ENCODE measurements at places on chromosomes 7 and 10.

DNA sequence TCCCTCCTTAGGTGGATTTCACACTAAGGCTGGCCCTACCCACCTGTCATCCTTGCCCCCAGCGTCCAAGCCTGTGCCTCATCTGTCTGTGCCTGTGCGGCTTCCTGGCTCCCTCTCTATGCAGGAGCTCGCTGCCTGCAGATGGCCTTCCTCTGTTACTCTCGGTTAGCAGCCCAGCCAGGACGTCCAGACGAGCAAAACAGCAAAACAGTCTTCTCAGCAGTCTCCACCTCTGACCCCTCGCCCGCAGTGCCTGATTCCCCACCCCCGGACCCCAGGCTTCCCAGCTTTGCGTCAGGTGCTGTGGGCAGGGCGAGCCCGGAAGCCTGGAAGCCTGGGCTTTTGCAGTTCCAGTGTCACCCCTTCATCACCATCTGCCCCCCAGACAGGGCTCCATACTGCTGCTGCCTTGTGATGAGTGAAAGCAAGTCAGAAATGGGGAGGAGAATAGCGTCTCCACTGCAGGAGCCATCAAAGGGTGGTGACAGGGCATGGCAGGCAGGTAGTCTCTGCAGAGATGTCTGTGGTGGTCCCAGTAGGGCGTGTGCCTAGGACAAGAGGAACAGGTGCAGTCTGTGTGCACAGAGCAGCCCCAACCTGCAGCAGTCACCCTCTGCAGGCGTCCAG, 88.5 kb downstream of the ADCY1 start:
- DNase-seq = no peak

DNA sequence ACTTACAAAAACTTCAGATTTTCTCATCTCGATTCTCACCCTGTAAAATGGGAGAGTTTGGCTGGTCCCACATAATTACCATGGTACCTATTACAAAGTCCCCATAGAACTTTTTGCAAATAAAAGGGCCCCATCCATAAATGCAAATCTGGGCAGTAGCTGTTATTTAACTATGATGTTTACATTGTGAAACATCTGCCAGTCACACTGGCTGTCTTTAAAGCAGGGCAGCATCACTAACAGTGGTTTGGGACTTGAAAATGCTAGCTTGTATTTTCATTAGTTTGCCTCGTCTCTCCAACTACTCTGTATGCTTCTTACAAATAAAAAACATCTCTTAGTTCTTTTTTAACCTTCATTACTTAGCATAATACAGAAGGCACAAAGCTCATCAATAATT, 240.7 kb downstream of the FZD1 start:
- no peak for DNase-seq

DNA sequence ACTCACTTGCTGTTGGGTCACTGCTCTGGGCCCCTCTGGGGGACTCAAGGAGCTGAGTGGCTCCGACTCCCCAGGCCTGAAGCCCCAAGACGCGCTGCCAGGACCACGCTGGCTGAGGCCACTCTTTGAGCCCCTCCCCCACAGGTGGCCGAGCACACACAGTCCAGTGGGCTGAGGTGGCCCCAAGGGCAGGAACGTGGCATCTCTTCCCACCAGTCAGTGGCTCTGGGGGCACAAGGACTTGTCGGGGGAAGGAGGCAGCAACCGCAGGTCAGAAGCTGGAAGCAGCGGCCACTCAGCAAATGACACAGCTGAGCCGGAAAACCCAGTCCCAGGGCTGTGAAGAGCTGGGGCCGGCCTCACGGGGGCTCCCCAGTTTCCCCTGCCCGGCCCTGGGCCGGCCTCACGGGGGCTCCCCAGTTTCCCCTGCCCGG, 24.1 kb downstream of the GRIFIN start:
- no peak for DNase-seq

GRCh38 chr7:55172161-55172560, 153.3 kb downstream of the EGFR start:
- no peak for DNase-seq

GRCh38 chr10:11849277-11849676, 26.1 kb downstream of the PROSER2 start:
- no peak for DNase-seq

DNA sequence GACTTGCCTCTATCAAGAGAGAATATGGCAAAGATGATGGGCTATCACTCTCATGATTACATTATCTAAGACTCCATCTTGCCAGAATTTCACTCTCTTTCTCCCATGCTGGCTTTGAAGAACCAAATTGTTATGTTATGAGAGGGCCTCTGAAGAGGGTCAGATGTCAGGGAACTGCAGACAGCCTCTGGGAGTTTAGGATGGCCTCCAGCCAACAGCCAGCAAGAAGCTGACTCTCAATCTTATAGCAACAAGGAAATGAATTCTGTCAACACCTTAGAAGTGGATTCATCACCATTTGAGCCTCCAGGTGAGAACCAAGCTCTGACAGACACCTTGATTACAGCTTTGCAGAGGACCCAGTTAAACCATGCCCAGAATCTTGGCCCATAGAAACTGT, 33.6 kb downstream of the ZNF22 start:
- DNase-seq = no peak

DNA sequence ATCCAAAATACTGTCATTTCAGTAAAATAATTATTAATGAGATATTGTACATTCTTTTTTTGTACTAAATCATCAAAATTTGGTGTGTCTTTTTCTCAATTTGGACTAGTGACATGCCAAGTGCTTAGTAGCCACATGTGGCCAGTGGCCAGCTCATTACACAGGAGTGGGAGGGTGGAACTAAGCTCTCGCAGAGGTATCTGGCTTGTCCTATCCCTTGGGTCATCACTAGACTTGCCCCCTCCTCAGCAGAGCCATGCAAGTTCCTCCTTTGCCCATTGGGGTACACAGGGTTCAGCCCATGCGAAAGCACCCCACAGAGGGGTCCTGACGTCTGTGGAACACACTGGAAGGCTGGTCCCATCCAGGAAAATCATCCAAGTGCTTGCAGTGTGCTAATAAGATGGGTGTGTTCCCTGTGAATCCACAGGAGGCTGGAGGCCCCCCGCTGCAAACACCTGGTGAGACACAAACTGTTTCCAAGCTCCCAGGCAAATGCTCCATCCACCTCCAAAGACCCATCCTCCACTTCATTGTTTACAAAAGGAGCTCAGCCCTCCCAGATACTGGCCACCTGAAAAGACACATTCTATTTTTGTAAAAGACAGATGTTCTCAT, 1.3 kb downstream of the ARHGAP22 start:
- DNase-seq = no peak
